Right lobe of liver (tissue), 6 donors: ENCODE measurements at places on chromosomes 11 and 22.
A peak's percentile ranks its signal among the peaks of the same experiment; 100 is the strongest.

- peak; percentile 62 for DNase-seq
Observed at GRCh38 chr11:30586251-30587144, at the start of gene MPPED2. Gene MPPED2 (minus strand): TSS chr11:30586353. CDS start chr11:30580373, 5,980 bp downstream.

- no peak for DNase-seq
Observed at GRCh38 chr11:110373051-110373702, 56.6 kb upstream of the FDX1 start.

DNA sequence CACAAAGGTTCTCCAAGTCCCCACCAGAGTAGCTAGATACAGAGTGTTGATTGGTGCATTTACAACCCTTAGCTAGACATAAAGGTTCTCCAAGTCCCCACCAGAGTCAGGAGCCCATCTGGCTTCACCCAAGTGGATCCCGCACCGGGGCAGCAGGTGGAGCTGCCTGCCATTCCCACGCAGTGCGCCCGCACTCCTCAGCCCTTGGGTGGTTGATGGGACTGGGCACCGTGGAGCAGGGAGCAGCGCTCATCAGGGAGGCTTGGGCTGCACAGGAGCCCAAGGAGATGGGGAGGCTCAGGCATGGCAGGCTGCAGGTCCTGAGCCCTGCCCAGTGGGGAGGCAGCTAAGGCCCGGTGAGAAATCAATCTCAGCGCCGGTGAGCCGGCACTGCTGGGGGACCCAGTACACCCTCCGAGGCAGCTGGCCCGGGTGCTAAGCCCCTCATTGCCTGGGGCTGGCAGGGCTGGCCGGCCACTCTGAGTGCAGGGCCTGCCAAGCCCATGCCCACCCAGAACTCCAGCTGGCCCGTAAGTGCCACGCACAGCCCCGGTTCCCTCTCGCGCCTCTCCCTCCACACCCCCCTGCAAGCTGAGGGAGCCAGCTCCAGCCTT is 404.1 kb downstream of the METTL15 start:
- no peak for DNase-seq

GRCh38 chr22:24836282-24836681 is 30.3 kb downstream of the SGSM1 start:
- DNase-seq: no peak

DNA sequence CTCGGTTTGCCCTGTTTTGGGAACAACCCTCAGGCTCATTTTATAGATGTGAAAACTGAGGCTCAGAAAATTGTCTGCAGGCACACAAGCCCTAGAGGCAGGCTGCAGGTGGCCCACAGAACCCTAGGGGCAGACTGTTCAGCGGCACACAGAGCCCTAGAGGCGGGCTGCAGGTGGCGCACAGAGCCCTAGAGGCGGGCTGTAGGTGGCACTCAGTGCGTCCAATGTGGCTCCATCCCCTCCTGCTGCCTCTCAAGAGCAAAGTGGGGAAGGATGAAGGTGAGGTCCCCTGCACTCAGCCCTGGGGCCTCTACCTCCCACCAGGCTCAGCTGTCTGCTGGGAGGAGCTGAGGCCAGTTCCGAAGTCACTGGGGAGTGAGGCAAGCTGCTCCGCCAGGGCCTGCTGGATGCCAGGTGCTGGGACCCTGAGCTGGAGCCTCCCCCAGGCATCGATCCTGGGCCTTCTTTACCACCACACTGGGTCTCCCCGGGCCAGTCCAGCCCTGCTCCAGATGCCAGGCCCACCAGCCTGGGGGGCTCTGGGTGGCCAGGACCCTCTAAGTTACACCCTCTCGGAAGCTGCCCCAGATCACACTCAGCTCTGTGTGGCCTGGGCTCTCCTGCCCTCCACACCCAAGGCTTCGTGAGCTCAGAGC is 2.3 kb downstream of the ACY3 start:
- DNase-seq: no peak

DNA sequence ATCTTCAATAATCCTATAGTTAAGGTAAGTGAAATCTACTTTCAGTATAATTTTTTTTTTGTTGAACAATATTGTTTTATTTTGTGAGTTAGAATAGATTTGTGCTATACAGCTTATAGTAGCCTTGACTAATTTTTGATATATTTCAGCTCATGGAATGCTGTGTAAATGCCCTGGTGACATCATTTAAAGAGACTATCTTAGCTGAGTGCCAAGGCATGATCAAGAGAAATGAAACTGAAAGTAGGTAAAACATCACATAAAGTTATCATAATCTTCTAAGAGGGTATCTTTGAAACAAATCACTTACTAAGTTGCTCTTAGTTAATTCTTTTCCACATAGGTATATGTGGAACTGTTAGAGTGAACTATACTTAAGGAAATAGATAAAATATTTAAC is 51.4 kb upstream of the ACAT1 start:
- DNase-seq: no peak

GRCh38 chr11:46642627-46643335 is 25.4 kb downstream of the ATG13 start:
- DNase-seq: no peak

- DNase-seq: no peak
Observed at GRCh38 chr11:12841946-12842630, 167.0 kb upstream of the RASSF10 start.

- DNase-seq: no peak
Observed at GRCh38 chr11:118635237-118635591, 27.8 kb downstream of the PHLDB1 start.

- DNase-seq: no peak
Observed at GRCh38 chr11:77967753-77968152, 26.7 kb downstream of the INTS4 start.

DNA sequence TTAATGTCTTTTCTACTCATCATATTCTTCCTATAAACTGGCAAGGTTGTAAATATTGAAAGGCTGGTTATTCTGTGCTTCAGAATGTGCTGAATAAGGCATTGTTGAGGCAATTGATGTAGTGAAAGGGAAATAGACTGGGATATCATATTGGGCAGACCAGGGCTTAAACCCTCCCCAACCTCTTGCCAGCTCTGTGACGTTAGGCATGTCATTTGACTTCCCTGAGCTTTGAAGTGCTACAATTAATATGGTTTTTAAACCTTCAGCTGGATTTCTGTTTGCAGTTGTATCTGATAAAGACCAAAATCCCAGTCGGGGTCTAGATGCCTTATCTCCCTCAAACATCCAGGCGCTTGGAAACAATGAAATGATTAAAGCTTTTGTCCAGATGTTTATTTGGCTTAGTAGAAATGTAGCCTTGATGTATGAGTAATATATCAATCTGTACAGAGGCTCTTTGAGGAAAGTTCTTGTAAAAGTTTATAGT is 208.1 kb downstream of the DBX1 start:
- DNase-seq: no peak

DNA sequence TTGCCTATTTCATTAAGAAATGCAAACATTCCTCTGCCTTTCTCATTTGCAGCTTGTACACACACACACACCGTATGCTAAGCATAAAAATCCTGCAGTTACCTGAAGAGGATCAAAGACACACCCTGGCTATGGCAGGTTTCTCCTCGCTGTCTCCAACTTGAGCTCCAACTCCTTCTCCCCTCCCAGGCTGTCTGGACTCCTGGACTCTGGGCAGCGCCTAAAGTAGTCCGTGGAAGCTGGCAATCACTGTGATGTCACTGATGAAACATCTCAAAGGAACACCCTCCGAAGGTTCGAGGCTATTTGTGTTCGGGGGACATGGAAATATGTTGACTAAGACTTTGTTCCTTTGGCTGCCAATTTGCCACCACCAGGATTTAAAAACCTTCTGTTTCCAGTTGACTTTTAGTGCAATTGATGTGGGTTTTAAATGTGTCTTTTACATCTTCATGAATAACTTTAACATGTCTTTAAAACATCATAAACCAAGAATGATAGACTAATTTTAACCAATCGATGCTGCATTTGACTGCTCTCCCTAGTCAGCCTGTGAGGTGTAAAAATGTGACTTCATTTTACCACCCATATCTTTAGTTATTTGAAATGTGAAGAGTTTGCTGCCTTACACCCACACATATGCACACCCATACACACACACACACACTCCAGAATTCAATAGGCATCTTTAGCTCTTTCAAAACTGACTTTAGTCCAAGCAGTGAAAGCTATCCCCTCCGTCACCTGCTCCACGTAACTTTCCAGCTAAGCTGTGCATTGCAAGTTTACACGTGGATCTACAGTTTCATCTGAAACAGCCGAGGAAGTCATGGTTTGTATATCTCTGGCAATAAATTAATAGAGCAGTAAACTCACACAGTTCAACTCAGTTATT is at the start of gene SLN:
SLN (minus strand) TSS at position 196 of the 895 bp plus-strand sequence.
- no peak for DNase-seq

DNA sequence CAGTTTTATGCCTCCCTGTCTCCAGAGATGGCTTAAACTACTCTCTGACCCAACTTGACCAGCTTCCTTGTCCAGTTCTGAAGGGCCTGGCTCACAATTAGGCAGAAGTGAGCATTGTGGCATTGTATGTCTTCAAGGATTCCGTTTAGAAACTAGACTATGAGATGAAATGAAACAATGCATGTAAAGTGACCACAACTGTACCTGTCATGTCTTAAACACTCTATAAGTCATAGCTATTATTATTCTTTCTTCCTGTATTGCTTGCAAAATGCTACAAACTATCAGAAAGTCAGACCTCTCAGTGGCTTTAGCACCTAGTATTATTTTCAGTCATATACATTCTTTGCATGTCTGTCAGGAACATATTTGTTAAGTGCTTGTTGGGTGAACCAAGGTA is 127.9 kb upstream of the MTMR2 start:
- DNase-seq: no peak

DNA sequence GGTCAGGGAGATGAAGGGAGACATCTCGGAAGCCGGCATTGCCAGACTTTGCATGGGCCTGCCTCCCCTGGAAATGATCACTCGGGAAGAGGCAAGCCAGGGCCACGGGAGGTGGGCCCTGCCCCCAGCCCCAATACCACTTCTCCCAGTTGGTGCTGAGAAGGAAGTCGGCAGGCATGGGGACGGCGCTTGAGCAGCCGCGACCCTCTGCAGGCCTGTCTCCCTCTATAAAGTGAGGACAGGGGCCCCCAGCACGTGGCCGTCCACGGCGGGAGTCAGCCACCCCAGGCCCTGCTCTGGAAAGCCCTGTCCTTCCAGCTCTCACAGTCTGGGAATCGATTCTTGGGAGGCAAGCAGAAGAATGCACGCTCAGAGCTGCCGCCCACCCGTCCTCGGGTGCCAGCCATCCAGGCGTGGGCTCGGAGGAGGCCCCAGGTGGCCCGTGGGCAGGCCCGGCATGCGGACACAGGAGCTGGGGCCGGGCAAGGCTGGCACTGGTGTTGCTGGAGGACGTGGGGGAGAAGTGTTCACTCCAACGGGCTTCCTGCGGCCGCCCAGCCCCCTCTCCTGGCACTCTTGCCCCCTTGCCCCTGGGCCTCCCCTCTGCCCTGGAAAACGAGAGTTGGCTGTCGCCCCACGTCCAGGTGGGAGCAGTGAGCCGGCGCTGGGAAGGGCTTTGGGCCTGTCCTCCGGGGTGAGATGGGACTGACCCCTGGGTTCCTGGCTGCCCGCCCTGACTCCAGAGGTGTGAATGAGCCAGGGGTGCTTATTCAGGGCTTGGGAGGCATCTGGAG is 77.5 kb downstream of the CACNA1I start:
- no peak for DNase-seq

GRCh38 chr22:37805810-37806277 is 1.9 kb upstream of the GCAT start:
- no peak for DNase-seq

- no peak for DNase-seq
Observed at GRCh38 chr11:111172321-111172862, 73.1 kb upstream of the POU2AF2 start.

- no peak for DNase-seq
Observed at GRCh38 chr11:102604875-102605274, 20.3 kb downstream of the MMP20 start.

- DNase-seq: no peak
Observed at GRCh38 chr22:33823552-33823951, 96.7 kb downstream of the LARGE1 start.
